ENCODE measurements at places on chromosomes 6 and 20.

GRCh38 chr6:40640599-40641227, 53.5 kb upstream of the LRFN2 start:
- peak; percentile 2 for DNase-seq

- no peak for DNase-seq
Measured at GRCh38 chr6:142407685-142408273, 106.0 kb downstream of the ADGRG6 start.

GRCh38 chr6:24933266-24933665, 2.5 kb downstream of the RIPOR2 start:
- DNase-seq, result no peak

GRCh38 chr6:3165631-3166534, 8.5 kb upstream of the TUBB2A start:
- DNase-seq, result no peak

DNA sequence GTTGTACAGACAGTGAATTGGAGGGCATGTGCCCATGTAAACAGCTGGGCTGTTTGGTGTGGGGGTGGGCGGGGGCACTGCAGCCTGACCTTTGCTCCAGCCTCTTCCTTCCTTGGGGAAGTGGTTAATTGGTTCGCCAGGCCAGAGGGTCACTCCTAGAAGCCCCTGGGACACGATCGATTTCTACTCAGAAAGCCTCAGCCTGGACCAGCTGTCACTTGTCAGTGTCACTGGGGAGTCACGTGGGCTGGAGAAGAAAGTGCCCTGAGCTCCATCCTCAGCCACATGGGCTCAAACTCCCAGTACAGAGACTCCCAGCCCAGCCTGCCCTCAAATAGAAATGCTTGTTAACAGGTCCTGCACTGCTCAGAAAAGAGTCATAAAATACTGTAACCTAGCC, 423.8 kb upstream of the SULF2 start:
- no peak for DNase-seq

DNA sequence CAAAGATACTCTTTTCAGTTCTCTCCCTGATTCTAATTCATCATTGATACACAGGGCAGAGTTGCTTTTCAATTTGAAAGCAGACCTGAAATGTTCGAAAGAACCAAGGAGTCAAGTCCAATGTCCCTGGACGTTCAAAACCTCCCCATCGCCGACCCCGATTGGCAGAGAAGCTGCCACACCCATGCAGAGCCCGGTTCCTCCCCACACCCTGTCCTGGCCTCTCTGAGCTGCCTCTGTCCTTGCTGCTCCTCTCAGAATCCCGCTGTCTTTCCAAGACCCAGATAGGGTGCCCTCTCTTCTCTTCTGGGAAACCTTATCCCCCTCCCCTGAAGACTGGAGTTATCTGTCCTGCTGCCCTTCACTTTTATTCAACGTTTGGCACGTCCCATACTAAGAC, 52.3 kb upstream of the CITED2 start:
- no peak for DNase-seq

GRCh38 chr20:50340541-50340940, 149.9 kb downstream of the CEBPB start:
- DNase-seq, result no peak

GRCh38 chr6:122482750-122483080, 11.1 kb upstream of the SERINC1 start:
- no peak for DNase-seq

DNA sequence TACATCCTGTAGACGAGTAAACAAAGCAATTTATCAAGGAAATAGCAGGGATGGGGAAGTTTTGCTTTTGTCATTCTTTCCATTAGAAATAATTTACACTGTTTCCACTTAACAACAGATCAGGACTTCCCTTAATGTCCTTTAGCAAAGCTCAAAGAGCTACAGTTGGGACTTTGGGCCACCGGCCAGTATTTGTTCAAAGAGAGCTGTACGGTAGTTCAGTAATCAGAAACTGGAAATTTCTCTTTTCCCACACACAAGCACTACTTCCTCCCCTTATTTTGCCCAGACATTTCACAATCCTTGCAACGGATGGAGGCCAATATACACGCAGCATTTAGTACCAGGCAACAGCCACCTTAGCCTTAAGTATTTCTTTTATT, 12.1 kb upstream of the HINT3 start:
- no peak for DNase-seq

- DNase-seq, result peak; percentile 48
Measured at GRCh38 chr20:41697861-41698559, 79.8 kb upstream of the CHD6 start.

- DNase-seq, result no peak
Measured at GRCh38 chr6:134539865-134540323, 222.0 kb upstream of the SGK1 start.

DNA sequence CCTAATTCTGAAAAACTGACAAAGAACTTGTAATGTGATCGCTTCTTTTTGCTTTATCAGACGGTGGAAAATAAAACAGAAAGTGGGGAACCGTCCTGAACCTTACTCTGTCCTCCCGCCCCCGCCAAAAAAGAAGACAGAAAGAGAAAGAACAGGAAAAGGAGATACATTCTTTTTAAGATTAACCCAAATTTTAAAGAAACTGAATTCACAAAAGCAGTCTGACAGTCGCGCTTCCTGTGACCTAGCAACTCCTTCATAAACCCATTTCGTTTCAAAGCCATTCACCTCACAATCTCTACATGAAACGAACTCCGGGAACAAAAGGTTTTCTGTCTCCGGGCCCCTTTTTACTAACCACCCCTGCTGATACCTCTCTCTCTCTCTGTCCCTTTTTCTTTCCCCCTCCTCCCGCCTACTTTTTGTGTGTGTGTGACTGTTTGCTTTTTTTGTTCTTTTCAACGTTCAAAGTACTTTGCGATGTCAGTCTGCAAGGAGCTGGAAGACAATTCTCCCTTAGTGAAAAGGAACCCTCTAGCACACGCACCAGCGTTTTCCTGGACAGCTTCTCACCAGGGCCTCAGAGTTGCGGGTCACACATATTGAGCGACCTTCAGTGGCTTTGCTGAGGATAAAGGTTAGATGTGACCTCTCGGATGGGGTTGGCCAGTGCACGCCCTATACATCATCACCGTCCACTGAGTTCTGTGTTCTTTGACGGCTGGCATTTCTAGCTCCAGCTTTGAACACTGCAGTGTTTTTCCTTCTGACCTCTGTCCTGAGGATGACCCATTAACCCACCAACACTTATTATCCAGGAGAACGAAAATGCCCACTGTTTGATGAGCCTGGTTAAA, 530 bp upstream of the NEDD9 start:
- no peak for DNase-seq

Measured in CD4-positive, alpha-beta T cell treated with Interleukin-15 for 4 hours (primary cell).